Common myeloid progenitor, CD34-positive (primary cell): ENCODE measurements at places on chromosomes 6 and 20.

DNA sequence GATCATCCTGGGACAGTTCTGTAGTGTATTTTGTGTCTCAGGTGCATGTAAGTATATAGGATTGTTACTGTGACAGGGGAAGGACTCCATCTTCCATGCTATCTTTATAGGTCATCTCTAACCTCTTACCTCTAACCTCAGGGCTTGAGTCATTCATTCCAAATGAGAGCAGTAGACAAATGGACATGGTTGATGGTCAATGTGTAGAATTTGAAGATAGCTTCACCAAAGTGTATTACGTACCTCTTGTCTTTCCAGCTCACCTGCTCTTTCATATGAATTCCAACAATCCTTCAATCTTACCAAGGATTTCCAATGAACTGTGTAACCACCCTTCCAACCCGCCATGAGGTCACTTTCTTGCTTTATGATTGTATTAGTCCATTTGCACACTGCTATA lies 8.7 kb upstream of the ADGRG6 start:
- DNase-seq, result no peak

GRCh38 chr20:2244993-2245392 lies 50.8 kb upstream of the TGM3 start:
- no peak for DNase-seq

DNA sequence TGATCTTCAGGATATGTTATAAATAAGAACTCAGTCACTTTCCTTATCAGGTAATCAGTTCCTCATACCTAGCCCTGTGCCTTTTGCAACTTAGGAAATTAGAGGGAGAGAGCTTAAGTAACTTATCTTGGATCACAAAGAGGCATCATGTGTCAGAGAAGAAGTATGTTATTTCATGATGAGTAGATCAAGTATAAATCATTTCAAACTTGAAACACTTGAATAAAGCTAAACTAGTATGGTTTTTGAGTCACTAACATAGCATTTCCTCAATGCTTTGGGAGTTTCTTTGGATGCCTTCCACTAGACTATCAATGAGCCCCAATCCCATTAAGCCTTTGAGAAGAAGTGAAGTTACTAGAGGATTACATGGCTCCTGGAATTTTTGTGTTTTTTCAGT lies 102.6 kb upstream of the TNFAIP3 start:
- DNase-seq, result no peak

DNA sequence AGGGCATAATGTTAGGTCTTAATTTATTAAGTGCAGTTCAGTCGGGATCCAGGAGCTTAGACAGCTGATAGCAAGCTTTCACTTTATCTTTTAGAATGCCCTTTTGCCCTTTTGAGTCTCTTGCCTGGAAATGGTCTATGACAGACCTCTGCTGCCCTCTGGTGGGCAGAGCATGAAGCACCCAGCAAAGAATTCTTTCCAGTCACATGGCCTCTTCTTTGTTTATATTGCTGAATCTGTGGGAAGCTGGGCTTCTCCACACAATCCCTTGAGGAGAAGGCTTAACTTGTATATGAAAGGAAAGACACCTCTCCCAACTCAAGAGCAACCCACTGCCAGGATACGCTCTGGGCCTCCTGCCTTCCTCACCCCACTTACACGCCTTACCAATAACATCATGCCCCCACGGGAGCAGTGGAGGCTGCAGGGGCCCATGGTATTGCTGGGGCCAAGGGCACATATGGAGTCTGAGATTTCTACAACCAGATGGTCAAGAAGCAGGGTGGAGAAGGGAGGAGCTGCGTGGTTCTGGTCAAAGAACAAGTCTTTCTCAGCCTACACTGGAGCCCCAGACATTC lies 20.4 kb downstream of the WFDC3 start:
- peak; percentile 90 for DNase-seq

DNA sequence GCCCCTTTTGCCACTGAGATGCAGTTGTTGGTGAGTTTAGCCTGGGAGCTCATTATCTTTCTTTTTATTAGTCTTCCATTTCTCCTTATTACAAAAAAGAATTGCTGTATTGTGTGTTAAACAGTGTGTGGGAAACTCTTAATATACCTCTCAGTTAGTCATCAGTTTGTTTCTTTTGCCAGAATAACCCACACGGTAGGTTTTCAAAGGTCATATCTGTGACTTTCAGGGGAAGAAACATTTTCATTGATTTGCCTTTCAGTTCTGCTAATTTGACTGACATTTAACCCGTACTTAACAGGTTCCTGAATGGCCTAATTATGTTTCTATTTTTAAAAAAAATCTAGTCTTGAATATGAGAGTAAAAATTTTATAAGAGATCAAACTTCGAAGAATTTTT lies 145.3 kb downstream of the KHDC1L start:
- DNase-seq, result no peak

GRCh38 chr6:43221046-43221972 lies 8.0 kb downstream of the DNPH1 start:
- DNase-seq, result no peak

DNA sequence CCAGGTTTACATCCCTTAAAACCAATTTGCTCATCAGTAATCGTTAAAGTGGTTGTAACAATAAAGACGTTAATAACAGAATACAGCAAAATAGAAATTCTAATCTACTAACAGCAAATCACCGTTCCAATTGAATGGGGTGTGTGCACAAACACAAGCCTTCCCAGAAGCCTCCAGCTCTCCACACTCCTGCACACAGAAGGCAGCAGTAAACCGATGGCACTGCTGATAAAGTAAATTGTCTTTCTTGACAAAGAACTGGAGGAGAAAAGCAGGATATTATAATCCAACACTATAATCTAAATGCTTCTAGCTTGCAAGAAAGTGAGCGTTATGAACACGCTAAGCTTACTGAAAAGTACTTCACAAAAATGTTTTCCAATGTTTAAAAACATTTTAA lies 7.0 kb downstream of the ZNF217 start:
- DNase-seq, result no peak

DNA sequence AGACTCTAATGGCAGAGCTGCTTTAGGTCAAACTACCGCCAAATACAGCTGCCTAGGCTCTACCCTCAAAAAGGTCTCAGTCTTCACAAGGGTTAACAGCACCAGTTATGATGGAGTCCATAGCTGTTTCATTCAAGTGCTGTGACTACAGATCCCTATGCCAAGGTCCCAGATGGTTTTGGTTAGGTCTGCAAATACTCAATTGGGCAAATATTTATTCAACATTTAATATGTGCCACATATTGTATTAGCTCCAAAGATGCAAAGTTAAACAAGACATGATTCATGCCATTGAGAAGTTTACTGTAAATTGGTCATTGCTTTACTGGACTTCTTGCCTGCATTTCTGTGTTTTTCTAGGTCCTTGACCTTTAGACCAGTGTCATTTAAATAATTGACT lies 55.8 kb upstream of the TFAP2D start:
- DNase-seq, result no peak

DNA sequence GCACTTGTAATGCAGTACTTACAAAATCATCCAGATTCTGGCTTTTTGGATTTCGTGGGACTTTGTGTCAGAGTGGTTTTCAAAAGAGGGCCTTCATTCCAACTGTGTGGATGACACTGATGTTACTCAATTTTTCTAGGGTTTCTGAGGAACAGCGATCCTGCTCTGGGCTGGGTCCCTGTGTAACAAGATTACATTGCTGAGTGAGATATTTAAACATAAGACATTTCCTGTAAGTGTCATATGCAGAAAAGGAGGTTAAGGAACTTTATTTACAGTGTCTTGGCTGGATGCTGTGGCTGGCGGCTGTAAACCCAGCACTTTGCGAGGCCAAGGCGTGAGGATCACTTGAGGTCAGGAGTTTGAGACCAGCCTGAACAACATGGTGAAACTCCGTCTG lies 6.7 kb downstream of the ZFAND3 start:
- no peak for DNase-seq

DNA sequence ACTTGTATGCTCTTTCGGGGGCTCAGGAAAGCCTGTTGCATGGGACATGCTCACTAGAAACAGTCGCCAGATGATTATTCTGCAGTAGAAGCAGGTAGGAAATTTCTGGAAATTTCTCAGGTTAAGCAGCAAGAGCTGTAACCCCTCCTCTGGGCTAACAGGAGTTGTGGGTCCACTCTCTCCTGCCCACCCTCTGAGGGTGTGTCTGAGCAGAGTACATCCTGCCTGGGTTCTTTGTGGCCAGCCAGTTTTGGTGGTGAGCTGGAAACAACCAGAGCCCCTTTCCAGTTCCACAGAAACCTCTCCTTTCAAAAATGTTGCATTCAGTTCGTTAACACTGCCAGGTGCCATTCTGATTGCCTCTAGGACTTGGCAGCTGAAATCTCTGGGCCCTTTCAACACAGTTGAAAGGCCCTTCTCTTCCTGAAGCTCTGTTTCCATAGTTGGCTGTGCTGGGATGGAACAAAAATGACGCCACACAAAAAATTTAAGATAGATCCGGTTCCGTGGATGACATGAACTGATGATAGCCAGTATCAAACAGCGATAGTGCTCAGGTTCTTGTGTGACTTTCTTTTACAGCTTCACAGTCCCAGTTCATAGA lies 38.5 kb downstream of the PLCG1 start:
- no peak for DNase-seq

DNA sequence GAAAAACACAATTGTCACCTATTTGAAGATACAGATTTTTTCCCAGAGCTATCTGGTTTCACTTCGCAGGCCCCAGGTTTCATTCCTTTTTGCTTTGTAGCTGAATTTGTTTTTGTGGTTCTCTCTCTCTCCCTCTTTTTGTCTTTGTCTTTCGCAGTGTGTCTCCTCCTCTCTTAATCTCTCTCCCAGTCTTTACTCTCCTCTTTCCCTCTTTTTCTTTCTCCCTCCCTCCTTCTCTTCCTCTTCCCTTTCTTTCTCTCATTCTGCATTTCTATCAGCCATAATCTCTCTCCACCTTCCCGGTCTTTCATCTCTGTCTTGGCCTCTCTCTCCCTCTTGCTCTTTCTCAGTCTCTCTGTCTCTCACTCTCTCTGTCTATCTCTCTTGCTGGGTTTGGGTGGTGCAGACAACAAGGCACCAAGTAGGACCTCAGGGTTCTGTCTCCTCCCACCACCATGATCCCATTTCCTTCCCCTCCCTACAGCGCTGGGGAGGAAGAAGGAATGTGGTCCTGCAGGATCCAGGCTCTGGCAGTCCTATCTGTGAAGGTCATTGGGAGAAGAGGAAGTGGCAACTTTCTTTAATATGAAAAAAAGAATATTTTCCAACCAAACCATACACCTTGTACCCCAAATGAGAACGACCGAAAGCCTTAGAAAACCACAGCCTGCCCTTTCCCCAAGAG lies 63.2 kb downstream of the BANF2 start:
- DNase-seq, result no peak

DNA sequence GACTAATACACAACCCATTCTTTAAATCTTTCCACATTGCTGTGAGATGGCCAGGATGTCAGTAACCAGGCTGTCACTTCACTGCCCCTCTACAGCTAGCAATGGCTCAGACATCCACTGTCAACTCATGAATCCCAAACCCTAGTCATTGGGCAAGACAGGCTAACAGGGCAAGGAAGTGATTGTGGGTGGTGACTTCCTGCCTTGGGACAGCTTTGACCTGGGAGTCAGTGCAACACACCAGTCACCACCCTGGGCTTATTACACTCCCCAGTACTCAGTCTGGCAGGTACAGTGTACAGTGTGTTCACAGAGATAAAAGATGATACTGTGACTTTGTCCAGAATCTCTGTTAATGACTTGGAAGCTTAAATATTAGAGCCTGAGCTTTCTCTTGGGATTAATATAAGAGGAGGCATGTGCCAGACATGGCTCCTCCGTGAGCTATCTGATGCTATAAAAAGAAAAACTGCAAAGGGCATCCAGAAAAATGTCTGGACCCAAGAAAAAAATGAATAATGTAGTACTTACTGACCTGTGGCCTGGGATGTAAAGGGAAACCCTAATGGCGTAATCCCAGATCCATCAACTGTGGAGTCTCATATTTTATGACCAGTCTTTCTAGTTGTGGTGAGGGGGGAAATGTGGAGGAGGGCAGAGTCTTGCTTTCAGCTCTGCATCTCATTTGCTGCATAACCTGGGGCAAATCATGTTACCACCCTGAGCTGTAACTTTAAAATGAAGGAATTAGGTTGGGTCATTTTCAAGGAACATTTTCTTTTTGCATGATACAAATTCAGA lies 244.4 kb downstream of the SLC24A3 start:
- DNase-seq, result no peak

- no peak for DNase-seq
Measured at GRCh38 chr20:57983082-57983481, 245.4 kb downstream of the ANKRD60 start.

DNA sequence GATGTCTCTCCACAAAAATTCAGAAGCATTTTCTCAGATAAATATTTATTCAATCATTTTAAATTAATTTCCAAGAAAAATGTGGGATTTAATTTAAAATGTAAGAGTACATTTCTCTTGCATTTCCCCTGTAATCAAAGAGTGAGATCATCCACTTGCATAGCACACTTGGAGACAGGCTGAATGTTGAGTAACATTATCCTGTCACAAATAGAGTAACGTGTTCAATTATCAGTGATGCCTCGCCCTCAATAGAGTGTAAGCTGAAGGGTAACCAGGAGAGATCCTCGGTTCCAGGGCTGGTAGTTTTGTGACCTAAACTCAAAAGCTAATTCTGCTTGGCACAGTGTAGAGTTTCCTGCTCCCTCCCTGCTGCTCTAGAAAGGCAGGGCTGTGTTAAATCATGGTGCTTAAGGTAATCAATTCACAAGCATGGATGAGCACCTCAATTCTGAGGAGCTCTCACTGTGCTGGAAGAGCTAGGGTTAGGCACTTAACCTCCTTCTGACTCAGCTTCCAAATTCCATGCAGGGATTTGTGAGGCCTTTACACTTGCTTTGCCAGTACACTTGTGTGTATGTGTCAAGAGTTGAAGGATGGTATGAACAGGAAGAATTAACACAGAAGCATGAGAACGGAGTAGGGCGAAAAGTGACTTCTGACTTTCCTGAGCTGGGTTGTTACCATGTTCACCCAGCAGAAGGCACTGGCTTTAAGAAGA lies 56.6 kb downstream of the MMUT start:
- no peak for DNase-seq

GRCh38 chr20:48740292-48740649 lies 87.5 kb downstream of the PREX1 start:
- DNase-seq, result no peak

GRCh38 chr20:21812379-21812778 lies 106.9 kb downstream of the PAX1 start:
- no peak for DNase-seq
